ENCODE measurements at places on chromosomes 7 and 10.

DNA sequence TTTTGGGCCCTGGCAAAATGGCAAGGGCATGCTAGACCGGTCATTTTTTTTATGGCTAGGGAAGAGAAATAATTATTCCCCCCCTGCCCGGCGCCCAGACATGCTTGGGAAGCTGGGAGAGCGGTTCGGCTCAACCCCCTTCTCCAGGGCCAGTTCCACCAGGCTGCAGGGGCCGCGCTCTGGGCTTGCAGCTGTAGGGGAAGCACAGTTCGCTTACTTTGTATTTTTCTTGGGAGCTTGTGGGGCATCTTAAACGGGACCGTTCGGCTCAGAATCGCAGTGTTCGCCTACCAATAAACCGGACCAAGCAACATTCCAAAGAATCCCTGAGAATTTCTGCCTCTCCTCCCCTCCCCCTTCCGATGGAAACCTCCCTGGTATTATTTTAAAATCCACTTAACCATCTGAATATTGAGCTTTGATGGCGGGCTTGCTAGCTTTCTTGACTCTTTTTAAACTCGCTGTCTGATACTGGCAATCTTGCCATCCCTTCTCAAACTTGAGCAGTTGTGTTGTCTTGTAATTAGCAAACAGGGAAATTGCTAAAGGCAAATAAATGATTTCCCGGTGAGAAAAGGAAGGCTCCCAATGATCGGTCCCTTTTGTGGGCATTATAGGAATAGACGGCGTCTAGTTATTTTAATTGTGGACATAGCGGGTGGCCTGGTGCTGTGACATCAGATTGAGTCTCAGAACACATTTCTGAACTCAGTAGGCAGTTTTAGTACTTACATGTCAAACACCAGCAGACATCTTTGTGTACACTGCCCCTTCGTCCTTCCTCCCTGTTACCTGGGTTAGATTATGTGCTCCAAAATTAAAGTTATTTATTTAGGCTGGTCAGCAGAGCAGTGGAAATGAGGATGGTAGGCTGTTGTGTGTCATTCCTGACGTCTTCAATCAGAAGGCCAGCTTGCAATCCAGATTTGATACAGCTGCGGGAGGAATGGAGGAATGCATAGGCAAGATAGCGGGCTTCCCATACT, 3.4 kb downstream of the TCF7L2 start:
- no peak for DNase-seq

- DNase-seq: no peak
Measured at GRCh38 chr7:29565982-29566746, 2.5 kb downstream of the PRR15 start.

GRCh38 chr10:68153473-68154210, 44.4 kb downstream of the MYPN start:
- DNase-seq: no peak

GRCh38 chr7:116526897-116527296, 2.1 kb downstream of the CAV1 start:
- no peak for DNase-seq

DNA sequence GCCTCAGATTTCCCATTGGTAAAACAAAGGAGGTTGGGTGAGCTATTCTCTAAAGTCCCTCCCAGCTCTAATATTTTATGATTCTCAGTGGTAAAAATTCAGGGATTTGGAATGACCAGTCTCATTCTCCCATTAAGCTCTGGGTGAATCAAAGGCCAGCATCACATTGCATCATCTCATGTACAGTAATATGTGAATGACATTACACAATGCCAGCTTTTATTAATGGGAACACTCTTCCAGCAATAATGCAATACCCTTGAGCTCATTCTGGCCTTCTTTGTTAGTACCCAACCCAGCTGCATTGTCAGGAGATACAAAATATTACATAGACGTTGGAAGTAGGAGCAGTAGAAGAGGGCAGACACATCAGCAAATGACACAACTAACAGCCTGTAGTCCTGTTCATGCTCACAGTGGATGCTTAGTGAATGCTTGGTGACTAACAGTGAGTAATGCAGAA, 100.0 kb upstream of the EGR2 start:
- DNase-seq: no peak

- DNase-seq: no peak
Measured at GRCh38 chr7:75635036-75635435, 103.7 kb downstream of the HIP1 start.

DNA sequence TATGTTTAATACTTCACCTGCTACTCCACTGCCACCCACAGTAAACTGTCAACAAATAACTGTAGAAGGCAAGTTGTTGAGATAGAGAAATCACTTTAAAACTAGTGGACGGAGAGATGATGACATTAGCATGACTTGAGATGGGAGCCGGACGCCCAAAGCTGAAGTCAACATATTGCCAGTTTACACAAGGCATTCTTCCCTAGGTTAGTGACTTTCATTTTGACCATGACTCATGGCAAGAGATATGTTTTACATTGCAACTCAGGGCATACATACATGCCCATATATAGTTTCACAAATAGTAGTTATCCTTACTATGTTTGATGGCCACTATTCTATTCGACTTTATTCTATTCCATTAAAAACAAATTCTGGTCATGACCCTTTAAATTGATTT, 296.6 kb downstream of the PLXNA4 start:
- DNase-seq: no peak

DNA sequence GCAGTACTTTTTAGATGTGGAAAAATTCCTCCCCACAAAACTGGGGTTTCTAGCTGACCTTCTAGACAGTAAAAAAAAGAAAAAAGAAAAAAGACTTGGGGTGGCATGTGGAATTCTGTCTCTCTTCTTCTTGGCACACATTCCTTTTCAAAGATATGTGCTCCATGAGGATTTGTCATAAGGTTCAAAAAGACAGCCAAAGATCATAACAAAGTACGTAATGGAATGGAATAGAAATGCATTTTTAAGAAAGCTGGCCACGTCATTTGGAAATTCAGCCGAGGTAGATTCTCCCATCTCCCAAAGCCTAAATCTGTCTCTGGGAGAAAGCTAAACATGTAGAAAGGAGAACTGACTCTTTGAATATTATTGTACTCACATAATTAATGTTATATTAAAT, 381.3 kb upstream of the NFE2L3 start:
- no peak for DNase-seq

- no peak for DNase-seq
Measured at GRCh38 chr10:102342958-102343357, 52.5 kb upstream of the NFKB2 start.

GRCh38 chr7:92835261-92835850, 1.0 kb downstream of the CDK6 start:
- no peak for DNase-seq

DNA sequence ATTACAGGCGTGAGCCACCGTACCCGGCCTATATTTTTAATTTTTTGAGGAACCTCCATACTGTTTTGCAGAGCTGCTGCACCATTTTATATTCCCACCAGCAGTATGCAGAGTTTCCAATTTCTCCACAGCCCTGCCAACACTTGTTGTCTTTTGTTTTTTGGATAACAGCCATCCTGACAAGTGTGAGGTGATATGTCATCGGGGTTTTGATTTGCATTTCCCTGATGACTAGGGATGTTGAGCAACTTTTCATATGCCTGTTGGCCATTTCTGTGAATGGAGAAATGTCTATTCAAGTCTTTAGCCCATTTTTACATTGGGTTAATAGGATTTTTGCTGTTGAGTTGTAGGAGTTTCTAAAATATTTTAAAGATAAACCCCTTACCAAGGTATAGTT, 22.2 kb downstream of the ENTPD7 start:
- DNase-seq: no peak

- no peak for DNase-seq
Measured at GRCh38 chr7:106608661-106609060, 52.3 kb downstream of the CCDC71L start.

DNA sequence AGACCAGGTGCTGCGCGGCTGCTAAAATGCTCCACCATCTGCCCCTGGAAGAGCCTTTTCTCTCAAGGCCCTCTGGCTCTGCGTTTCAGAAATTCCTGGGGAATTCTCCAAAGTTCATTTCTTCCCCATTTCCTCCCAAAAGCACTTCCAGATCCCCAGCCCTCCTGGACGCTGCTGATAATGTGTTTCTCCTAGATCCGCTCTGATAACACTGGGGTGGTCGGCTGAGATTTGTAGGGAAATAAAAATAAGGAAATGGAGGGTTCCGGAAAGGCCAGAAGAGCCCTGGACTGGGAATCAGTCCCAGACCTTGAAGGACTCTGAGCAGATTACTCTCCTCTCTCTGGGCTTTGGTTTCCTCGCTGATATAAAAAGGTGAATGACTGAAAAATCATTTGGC, 28.1 kb downstream of the COL13A1 start:
- no peak for DNase-seq

GRCh38 chr10:113920114-113920513, 65.7 kb downstream of the NHLRC2 start:
- no peak for DNase-seq

DNA sequence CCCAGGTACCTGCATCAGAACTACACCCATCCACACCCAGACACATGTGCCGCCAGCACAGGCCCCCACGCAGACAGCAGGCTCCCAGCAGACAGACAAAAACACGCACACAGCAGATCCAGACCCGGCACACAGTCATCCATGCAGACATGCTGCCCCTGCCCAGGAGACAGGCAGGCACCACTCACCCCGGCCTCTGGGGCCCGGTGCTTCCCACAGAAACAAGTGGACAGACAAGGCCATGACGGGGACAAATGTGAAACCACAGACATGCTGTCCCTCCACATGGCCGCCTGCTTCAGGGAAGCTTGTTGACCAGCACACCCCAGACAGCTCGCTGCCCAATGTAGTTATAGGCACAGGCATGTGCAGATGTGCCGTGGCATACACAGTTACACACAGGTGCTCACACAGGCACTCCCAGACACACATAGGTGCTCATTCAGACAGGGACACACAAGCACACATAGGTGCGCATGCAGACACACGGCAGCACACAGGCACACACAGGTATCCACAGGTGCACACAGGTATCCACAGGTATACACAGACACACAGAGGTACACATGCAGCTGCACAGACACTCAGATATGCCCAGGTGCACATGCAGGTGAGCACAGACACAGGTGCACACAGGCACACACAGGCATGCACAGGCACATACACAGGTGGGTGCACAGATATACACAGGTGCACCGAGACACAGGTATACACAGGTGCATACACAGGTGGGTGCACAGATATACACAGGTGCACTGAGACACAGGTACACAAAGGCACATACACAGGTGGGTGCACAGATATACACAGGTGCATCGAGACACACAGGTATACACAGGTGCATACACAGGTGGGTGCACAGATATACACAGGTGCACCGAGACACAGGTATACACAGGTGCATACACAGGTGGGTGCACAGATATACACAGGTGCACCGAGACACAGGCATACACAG, 10.5 kb upstream of the SCART1 start:
- no peak for DNase-seq

DNA sequence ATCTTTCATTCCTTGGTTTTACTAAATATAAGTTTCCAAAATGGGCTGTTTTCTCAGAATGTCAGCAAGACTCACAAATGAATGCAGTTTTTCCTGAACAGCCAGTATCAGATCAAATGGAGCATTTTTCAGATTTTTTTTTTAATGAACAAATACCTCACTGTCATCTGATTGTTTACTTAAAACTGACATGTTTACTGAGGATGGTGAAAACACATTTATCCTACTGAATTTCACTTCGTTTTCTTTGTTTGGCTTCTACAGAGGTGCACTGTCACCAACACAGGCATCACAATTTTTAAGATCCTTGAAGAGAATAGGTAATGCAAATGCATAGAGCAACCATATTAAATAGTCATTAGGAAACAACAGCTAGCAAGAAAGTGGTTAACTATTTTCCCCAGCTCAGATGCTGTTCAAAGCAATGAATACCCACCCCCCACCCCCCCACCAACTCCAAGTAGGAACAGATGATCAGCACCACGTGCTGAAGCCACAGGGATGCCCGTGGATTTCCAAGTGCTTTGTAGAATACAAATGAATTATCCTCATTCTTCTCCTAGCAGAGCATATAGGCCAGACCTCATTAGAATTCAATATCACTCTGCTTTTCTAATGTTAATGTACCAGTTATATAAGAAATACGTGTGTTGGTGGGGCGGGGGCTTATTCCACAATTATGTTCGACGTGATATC, 205.9 kb downstream of the SKAP2 start:
- no peak for DNase-seq

DNA sequence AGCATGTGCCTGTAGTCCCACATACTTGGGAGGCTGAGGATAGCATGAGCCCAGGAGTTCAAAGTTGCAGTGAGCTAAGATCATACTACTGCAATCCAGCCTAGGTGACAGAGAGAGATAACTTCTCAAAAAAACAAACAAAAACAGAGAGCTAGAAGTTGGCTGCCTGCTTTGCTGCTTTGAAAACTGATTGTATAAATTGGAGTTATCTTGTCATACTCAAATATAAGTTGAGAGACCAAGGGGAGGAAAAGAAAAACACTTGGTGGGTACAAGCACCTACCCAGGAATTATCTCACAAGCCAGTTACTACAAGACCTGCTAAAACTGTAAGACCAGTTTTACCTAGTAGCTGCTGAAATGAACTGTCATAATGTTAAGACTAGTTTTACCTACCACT, 112.5 kb upstream of the SKAP2 start:
- DNase-seq: no peak

DNA sequence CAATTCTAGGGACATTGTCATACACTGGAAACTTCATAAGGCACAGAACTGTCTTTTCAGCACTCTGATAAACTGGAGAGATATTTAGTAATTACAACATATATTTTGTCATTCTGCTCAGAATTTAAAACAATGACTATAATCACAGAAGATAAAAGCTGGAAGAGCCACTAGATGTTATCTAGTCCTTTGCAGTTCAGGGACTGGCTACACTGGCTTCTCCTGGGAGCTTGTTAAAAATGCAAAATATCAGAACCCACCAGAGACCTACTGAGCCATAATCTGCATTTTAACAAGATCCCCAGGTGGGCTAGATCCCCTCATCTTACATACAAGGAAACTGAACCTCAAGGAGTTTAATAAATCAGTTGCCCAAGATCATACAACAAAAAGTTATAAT, 32.3 kb downstream of the IDE start:
- DNase-seq: no peak

Data from stimulated activated CD8-positive, alpha-beta memory T cell treated with anti-CD3 and anti-CD28 coated beads, Interleukin-4, amount 100 ng/mL, for 1 hour (primary cell).